ENCODE measurements at places on chromosomes 7 and 10.

DNA sequence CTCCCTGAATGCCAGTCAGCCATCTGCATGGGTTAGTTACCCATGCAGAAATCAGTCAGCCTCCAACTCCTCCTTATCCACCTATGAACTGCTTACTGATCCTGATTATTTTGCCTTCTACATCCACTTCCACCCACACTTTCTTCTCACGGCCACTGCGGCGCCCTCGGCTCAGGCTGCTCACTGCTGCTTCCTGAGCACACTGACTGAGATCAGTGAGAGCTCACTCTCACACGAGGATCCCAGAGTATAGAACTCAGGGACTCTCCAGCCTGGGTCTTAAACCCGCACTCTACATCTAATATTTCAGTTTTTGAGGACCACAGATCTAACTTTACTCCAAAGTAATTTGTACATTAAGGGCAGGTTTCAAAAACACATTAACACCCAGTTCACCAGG lies 64.4 kb downstream of the GRB10 start:
- DNase-seq = no peak

GRCh38 chr7:155872678-155873369 lies 60.6 kb upstream of the SHH start:
- no peak for DNase-seq

DNA sequence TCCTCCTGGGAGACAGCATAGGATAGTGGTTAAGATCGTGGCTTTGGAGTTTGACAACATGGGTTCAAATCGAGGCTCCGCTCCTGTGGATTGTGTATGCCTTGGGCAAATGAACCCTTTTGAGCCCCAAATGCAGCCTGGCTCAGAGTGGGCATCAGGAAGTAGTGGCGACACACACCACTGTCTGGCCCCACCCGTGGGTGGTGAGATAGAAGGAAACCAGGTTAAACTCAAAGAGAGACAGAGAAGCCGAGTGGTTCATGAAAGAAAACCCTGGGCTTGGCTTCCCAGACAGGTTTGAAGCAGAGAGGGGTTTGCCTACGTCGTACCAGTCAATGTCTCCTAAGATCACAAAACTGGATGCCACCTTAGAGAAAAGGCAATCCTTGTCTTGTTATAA lies 57.7 kb downstream of the PRTFDC1 start:
- DNase-seq = no peak

DNA sequence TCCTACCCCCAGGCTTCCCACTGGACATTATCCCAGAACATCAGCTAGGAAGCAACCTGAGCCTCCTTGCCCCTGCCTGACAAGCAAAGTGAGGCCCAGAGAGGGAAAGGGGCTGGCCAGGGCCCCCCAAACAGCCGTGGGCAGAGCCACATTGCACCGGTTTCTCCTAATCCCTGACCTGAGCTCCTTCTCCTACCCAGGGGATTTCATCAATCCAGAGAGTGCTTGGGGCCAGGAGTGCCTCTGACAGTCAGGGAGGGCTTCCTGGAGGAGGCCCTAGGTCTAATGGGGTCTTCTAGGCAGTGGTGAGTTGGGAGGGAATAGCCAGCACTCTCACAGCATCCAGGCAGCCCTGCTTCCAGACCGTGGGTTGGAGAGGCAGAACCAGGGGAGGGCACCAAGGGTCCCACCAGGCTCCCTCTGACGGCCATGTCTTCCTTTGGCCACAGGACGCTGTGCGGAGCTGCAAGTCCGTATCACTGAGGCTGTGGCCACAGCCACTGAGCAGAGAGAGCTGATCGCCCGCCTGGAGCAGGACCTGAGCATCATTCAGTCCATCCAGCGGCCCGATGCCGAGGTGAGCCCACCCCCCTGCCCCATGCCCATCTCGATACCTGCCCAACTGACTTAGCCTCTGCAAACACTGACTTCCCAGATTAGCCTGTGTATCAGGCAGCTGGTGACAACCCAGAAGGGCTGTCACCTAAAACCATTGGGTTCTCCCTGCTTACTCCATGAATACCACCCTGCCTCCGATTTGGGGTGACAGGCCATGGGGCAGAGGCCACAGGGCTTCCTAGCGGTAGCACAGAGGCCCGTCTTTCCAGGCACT lies 13.5 kb upstream of the SH2B2 start:
- no peak for DNase-seq

DNA sequence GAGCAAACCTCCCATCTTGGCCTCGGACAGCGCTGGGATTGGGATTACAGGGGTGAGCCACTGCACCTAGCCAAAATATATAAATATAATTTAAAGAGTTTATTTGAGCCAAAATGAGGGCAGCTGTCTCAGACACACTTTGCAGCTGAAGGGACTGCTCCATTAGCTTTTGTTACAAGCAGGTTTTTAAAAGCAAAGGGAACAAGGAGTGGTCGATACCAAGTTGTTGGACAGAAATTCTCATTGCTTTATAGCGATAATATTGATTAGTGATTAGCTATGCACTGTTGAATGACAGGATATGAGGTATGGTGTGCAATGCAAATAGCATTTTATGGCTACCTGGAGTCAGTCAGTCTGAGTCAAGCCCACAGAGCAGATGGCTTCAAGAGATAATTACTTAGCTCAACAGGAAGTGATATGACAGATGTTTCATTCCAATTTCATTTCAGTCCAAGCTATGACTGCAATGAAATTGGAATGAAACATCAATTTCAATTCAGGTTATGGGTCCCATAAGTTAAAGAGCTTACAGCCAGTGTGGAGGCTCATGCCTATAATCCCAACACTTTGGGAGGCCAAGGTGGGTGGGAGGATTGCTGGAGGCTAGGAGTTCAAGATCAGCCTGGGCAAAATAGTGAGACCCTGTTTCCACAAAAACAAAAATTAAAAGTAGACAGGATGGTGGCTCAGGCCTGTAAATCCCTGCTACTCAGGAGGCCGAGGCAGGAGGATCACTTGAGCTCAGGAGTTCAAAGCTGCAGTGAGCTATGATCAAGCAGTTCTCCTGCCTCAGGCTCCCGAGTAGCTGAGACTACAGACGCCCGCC lies 23.1 kb downstream of the TYW1 start:
- DNase-seq = no peak

- no peak for DNase-seq
These were observed 35.0 kb downstream of the LHFPL3 start for GRCh38 chr7:104363355-104363754.

DNA sequence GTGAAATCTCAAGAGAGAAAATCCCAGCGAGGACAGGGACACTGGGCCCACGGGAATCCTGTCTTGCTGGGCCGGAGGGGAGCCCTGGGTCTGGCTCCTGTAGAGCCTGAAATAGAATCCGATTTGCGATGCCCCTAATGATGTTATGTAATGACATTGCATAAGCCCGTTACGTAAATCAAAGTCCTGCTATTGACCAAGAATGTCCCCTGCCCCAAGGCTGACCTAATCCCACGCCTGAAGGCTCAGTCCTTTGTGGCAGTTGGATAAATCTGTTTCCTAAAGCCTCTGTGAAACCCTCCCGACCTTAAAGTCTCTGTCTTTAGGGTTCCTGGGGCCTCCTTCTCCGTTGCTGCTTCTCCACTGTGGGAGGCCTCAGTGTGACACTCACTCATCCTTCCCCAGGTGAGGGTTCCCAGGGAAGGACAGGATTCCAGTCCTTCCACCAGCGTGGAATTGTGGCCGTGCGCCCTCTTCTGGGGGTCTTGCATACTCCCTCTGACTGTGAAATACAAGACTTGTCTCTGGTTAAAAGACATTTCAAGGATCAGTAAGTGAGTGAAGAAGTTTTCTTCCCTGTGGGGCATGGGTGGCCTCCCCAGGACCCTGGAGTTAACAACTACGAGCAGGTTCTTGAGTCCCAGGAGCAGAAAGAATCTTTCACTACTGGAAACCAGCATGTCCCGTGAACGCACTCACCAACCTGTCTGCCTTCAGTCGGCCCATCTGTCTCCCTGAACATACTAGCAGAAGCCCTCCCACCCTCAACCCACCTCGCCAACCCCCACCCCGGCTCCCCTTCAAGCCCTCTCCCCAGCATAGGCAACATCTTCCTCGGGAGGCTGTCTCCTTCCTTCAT lies 19.8 kb downstream of the ZNF467 start:
- no peak for DNase-seq

DNA sequence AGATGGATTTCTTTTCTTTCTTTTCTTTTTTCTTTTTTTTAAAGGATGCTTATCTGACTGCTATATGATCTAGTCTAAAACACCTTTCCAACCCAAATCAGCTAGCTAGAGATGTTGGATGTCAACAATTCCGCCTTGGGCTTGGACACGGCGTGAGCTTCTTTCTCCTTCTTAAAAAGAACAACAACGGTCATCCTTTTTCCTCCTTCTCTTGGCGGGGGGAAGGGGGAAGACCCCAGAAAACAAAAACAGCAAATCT lies 1.0 kb downstream of the BEND7 start:
- DNase-seq = no peak

DNA sequence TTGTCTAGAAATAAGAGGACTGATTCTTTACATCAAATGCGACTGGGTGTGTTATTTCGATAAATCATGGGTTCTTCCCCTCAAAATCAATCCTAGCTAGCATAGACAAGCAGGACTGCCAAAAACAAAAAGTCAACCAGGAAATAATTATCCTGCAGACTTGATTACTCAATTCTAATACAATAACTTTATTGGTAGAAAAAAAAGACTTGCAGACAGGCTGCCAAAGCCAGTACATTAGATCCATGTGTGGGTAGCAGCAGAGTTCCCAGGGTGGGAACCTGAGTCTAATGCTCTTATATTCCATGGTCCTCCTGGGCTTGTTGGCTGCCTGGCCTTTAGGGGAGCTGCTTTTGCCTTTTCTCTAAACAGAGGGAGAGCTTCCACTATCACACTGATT lies 7.8 kb downstream of the AFAP1L2 start:
- DNase-seq = no peak

- no peak for DNase-seq
These were observed 160.1 kb upstream of the TNS3 start for GRCh38 chr7:47741984-47742383.

DNA sequence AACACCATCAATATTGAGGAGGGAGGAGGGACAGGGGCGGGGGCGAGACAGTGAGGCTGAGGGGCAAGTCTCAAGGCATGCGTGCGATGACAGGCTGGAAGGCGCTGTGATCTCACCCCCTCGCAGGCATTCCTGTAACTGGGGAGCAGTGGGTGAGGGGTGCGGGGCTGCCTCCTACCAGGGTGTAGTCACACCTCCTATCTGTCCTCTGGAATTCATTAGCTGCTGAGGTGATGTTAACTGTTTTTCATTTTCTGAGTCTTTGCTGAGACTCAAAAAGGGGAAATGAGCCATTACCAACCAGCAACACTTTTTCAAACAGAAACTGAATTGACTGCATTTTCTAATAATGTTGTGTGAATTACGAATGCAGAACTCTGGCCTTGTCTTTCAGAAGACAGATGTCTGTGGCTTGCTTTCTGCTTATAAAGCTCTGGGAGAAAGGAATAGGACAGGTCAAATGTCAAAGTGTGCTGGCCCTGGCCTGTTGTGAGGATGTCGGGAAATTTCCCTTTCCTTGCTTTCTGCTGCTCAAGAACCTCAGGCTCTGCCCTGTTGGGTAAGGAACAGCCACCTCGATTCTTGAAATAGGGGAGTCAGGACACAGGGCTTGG lies 23.7 kb upstream of the CDH23 start:
- no peak for DNase-seq

DNA sequence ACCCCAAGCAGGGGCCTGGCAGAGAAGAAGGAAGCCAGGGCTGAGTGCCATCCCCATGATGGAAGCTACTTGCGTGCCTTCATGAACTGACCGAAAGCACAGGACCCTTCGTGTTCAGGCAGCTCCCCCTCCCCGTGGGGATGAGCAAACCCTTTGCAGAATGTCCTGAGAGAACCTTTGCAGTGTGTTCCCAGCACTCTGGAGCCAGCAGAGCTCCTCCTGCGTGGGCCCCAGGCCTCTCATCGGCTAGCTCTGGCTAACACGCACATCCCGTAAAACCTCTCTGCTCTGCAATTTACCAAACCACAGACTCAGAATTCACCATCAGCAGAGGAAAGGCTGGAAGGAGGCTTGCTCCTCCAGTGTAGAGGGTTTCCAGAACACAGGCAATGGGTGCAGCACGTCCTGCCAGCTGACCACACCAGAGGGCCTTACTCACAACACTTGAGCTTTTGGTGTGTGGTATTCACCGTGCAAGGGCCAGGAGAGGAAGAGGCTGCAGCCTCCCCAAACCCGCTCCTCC lies 3.1 kb downstream of the SH3PXD2A start:
- DNase-seq = no peak

DNA sequence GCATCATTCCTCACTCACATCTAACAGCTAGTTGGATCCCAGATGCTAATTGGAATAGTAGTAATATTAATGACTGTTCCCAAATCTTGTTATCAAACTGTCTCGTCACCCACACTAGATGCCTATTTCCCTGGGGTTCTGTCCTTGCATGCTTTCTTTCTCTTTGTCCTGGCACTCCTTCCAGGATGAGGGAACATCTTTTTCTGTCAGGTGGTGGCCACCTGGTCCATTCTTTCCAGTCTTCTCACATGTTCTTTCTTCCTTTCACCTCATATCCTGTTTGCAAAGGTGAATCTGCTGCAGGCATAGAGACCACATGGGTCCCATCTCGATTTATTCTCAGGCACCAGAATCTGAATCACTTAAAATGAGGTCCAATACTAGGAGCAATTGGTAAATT lies 126.0 kb downstream of the CHN2 start:
- DNase-seq = no peak

- DNase-seq = no peak
These were observed 15.6 kb upstream of the KCNMA1 start for GRCh38 chr10:77653210-77653609.

DNA sequence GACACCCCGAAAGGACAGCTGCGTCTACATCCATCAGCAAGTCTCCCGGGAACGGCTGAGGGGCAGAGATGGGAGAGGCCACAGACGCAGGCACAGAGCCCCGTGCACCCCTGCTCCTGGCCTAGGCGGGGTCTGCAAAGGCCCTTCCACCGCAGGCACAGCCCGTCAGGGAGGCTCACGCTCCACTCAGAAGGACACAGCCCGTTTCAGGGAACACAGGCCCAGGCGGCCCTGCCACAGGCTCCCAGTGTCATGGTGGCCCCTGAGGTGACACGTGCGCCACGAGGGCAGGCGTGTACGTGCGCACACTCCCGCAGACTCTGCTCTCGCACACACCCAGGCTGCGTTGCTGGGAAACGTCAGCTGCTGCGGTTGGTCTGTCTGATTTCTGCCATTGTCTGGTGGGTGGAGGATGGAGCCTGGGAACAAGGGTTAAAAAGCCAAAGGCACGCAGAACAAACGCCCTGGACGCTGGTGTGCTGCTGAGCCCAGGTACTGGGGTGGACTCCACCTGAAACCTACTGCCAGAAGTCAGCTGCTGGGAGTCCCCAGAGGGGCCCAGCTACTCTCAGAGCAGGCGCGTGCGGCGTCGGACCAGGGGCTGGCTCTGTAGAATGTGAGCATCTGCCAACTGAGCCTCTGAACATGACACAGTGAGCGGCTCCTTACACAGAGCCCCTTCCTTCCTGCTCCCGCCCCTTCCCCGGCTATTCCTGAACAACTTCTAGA lies 13.1 kb downstream of the GPER1 start:
- no peak for DNase-seq

DNA sequence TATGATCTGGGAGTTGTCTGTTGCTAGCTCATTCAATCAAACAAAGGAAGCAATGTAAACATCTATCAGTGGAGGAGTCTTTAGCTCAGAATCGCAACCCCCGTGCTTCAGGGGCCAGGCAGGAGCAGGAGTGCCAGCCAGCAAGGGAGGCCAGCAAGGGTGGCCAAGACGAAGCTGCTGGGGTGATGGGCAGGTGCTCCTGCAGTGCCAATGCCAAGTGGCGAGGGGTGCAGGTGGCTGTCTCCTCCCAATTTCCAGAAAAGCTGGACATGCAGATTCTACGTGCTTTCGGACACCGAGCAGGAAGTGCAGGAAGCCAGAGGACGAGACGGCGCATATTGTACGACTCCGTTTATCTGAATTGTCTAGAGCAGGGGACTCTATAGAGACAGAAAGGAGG lies 48.1 kb upstream of the EBF3 start:
- no peak for DNase-seq
